ENCODE measurements at places on chromosomes 2 and 18.

- no peak for DNase-seq
These were observed 19.5 kb downstream of the EMX1 start for GRCh38 chr2:72936660-72937355.

- DNase-seq = no peak
These were observed 49.4 kb downstream of the TWIST2 start for GRCh38 chr2:238897122-238897880.

GRCh38 chr2:171149986-171150693 lies 10.6 kb downstream of the TLK1 start:
- DNase-seq = no peak

DNA sequence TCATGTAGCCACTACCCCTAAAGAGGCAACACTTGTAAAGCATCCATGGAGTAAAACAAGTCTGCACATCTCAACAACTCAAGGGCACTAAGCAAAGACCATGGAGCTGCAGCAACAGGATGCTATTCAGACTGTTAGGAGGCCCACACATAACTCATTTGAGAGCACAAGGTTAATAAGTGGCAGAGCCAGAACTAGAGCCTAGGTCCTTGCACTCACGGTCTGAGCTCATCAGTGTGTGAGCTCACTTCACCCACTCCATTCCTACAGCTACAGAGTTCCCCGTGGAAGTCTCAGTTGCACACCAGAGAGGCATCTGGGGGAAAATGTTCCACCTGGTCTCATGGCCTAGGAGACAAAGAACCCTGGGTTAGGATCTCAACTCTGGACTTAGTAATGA lies 35.0 kb downstream of the TTC32 start:
- no peak for DNase-seq

GRCh38 chr18:43703050-43703449 lies 425.8 kb upstream of the SYT4 start:
- DNase-seq = no peak

GRCh38 chr2:184057910-184058309 lies 540.4 kb upstream of the ZNF804A start:
- DNase-seq = no peak

- DNase-seq = no peak
These were observed 95.6 kb upstream of the PDE1A start for GRCh38 chr2:182522405-182522896.

DNA sequence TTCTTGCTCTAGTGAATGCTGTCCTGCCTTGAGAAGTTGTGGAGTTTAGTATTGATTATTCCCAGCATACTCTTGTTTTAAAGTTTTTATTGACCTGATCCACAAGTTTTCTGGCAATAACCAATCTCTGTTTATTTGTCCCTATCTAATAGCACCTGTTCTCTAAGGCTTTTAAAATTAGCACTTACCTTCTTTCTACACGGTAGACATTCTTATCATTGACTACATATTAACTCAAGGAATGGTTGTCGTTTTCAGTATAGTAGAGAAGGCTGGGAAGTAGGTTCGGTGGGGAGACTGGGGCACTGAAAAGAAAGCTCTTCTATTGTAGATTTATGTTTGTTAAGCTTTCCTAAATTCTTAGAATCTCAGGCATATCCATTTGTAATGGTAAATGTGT lies 726.0 kb downstream of the DPP10 start:
- DNase-seq = no peak

- no peak for DNase-seq
These were observed 158.5 kb downstream of the COPS8 start for GRCh38 chr2:237244178-237244577.

DNA sequence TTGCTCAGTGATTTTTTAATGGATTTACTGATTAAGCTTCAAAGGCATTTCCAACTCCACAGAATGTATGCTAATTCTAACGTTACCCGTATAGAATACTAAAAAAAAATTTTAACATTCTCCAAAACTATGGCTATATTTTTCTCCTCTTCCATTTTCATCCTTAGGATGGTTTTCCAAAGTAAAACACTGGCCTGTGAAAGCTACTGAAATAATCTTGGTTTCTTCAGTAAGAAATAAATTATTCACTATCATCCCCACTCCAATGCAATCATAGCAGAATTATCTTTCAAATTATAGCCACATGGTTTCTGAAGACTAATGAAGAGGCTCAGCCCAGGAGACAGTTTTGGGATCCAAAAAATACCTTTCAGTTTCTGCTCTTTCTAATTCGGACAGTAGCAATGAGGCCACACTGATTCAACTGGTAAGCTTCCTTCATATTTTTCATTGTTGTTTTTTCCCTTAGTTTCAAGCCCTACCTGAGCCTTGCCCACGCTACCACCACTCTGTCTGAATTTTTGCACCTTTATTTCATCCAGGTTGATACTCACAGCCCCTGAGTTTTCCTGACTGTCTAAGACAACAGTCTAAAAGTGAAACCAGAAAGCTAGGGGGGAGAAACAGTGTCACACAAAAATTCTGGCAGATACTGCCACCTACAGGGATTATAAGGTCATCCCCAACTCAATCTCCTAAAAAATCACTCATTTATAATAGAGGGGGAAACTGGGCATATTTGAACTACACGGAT lies 887.9 kb downstream of the NRXN1 start:
- DNase-seq = peak; percentile 30
